Uterus (tissue), 4 donors: ENCODE measurements at places on chromosomes 3 and 15. TPM values are rescaled to one million over a fixed set of nuclear protein-coding genes. Genes with fewer than 3 reads are reported as not detected.

DNA sequence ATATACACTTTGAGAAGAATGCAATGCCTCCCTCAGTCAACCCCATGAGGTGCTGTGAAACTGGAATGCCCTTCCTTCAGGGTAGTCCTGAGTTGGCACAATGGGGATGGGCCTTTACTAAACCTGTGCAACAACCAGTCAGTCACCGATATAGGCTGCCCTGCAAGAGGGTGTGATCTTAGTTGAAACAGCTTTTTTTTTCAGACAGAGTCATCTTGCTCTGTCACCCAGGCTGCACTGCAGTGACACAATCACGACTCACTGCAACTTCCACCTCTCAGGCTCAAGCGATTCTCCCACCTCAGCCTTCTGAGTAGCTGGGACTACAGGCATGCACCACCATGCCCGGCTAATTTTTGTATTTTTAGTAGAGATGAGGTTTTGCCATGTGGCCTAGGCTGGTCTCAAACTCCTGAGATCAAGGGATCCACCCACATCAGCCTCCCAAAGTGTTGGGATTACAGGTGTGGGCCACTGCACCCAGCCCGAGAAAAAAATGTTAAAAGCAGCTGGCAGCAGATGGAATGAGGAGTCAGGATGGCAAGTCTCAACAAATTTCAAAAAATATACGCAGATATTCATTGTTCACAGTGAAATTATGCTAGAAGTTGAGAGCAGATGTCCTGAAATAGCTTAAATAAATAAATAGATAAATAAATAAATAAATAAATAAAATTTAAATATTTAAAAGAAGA lies 31.8 kb downstream of the MYO5A start:
- no peaks in the 10 kb centered on the region for H3K27me3 ChIP-seq
- no peaks in the 10 kb centered on the region for H3K36me3 ChIP-seq
- H3K27ac ChIP-seq = no peak overlapping the region
- no peak for DNase-seq

The ACKR4 gene
- 2.0 TPM for total RNA-seq

The PLA2G4D gene
- total RNA-seq = not detected

The ZNF620 gene
- 12.4 TPM for total RNA-seq

GRCh38 chr3:170852324-170852723 lies 17.7 kb downstream of the RPL22L1 start:
- H3K4me3 ChIP-seq = no peak overlapping the region
- H3K27me3 ChIP-seq = no peaks in the 10 kb centered on the region
- no peaks in the 10 kb centered on the region for H3K4me1 ChIP-seq
- no peak overlapping the region for H3K27ac ChIP-seq

- no peaks in the 10 kb centered on the region for H3K4me1 ChIP-seq
- DNase-seq = no peak
- H3K4me3 ChIP-seq = no peak overlapping the region
- H3K36me3 ChIP-seq = no peaks in the 10 kb centered on the region
- H3K27me3 ChIP-seq = no peaks in the 10 kb centered on the region
Measured at GRCh38 chr3:115937054-115937453, 313.7 kb downstream of the GAP43 start.

The C3orf49 gene
- total RNA-seq = not detected

GRCh38 chr15:84914909-84915605 lies 30.6 kb downstream of the SLC28A1 start:
- H3K4me1 ChIP-seq = peaks cover 8% of the 10 kb centered on the region
- H3K36me3 ChIP-seq = no peaks in the 10 kb centered on the region
- no peaks in the 10 kb centered on the region for H3K27me3 ChIP-seq
- H3K4me3 ChIP-seq = no peak overlapping the region

DNA sequence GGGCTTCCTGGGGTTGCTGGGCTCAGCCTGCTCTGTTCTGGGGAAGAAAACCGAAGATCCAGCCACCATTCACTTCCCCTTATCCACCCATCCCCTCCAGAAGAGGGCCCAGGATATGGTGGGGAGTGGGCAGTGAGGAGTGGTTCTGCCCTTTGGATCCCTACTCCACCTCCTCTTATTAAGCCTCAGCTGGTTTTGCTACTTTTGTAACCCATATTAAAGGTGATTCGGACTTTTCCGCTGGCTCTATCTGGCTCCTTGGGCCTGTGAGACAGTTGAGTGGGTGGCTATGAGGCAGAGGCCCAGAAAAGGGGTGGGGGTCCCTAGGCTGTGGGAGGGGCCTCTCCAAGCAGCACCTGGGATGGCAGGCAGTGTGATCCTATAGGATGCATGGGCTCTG lies 33.8 kb downstream of the NBEAL2 start:
- H3K27me3 ChIP-seq = no peaks in the 10 kb centered on the region
- H3K4me1 ChIP-seq = no peaks in the 10 kb centered on the region
- H3K36me3 ChIP-seq = no peaks in the 10 kb centered on the region
- H3K4me3 ChIP-seq = no peak overlapping the region
- H3K27ac ChIP-seq = no peak overlapping the region
- no peak for DNase-seq

DNA sequence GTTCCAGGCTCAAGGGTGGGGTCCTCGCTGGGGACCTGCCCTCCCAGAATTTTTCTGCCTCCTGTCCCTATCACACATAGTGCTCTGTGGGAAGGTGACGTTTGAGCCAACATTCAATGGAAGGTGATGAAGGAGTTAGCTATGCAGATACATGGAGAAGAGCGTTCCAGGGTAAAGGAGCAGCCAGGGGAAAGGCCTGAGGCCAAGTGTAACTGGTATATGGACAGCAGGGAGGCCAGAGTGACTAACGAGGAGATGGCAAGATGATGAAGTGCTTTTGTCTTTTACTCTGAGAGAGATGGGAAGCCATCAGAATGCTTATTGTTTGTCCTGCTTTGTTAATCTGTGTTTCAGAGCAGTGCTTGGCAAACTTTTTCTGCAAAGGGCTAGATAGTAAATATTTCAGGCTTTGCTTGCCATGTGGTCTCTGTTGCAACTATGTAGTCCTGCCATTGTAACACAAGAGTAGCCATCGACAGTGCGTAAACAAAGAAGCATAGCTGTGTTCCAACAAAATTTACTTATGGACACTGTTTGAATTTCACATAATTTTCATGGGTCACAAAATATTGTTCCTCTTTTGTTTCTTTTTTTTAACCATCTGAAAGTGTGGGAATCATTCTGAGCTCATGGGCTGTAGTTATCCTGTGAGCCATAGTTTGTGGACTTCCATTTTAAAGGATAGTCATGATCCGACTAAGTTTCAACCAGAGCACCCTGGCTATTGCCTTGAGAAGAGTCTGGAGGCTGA lies 25.8 kb upstream of the PIAS1 start:
- H3K27ac ChIP-seq = no peak overlapping the region
- no peaks in the 10 kb centered on the region for H3K36me3 ChIP-seq

DNA sequence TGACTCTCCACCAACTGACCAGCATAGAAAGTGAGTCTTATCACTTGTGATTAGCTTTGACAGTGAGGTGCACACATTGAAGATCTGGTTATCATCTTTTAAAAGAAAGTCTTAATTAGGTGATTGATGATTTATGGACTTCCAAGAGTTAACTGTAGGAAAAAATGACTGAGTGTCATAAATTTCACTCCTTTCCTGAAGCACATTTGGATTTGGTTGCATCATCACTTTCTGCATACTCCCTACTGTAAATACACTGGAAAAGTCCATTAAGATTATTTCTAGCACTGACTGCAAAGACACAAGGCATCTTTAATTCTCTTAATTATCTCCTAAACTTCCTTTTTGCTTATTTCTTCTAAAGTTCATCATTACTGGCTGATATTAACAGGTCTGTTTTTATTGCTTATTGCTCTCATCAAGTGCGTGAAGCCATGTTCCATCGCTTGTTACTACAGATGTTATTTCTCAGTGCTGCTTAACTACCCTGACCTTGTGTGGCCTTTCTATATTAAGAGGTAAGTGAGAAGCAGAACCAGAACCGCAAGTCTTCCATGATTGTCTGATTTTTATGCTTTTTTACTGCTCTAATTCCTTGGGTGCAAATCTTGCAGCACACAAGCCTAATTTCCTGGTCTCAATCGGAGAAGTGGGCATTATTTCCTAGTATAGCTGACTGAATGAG lies 153.2 kb downstream of the MEIS2 start:
- H3K4me1 ChIP-seq = no peaks in the 10 kb centered on the region
- H3K27ac ChIP-seq = no peak overlapping the region
- no peak for DNase-seq
- H3K27me3 ChIP-seq = no peaks in the 10 kb centered on the region
- no peak overlapping the region for H3K4me3 ChIP-seq

The NECTIN3 gene
- total RNA-seq = 55.3 TPM

The GPR160 gene
- total RNA-seq = not detected

- H3K4me1 ChIP-seq = peaks cover 13% of the 10 kb centered on the region
- H3K4me3 ChIP-seq = no peak overlapping the region
- peak overlapping the region; percentile 17 for H3K27ac ChIP-seq
- DNase-seq = peak; percentile 9
- no peaks in the 10 kb centered on the region for H3K27me3 ChIP-seq
Measured at GRCh38 chr3:194274424-194275085, 76.6 kb downstream of the CPN2 start.

DNA sequence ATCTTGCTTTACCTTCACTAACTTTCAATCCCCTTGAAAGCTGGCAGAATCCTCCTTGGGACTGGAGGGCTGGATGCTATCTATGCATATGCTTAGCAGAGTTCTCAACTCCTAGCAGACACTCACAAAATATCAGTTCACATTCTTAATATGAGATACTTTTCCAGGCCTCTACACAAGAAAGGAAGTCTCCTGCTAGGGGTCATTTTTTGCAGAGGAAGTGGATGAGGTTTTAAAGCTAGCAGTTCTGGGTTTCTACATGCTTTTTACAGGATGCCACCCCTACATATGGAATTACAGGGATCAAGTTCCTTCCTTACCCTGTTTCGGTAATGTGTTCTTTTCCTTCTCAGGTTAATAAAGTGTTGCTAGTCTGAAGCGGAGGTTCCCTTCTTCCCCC lies 206.3 kb upstream of the TP63 start:
- H3K36me3 ChIP-seq = no peaks in the 10 kb centered on the region
- no peak overlapping the region for H3K4me3 ChIP-seq
- DNase-seq = no peak
- no peaks in the 10 kb centered on the region for H3K4me1 ChIP-seq

The KCNMB3 gene
- total RNA-seq = 4.8 TPM

The CLDN18 gene
- not detected for total RNA-seq

DNA sequence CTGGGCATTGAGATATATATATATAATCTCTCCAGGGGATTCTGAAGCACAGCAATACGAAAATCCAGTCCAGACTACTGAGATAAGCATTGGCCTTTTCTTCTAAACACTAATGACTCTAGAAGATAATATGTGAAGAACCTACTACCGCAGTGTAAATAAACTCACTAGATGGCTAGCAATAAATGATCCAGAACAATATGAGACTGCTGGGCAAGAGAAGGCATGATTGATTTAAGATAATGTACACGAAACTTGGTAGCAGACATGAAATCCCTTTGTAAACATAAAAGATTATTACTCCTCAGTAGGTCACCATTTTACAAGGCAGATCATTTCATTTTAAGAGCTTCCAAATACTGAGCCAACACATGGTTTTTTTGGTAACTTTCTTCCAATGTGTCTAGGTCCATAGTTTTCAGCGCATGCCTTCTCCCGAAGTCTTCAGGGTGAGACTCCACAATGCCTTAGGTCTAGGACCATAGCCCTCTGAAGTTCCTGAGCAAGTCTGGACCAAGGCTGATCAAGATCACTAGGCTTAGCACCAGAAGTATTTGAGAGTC lies 193.2 kb downstream of the LRRN1 start:
- H3K27ac ChIP-seq = no peak overlapping the region
- H3K27me3 ChIP-seq = no peaks in the 10 kb centered on the region
- no peaks in the 10 kb centered on the region for H3K4me1 ChIP-seq
- H3K4me3 ChIP-seq = no peak overlapping the region
- no peak for DNase-seq
- no peaks in the 10 kb centered on the region for H3K36me3 ChIP-seq

- no peak overlapping the region for H3K4me3 ChIP-seq
- H3K27me3 ChIP-seq = no peaks in the 10 kb centered on the region
- no peaks in the 10 kb centered on the region for H3K36me3 ChIP-seq
- no peak for DNase-seq
- H3K4me1 ChIP-seq = no peaks in the 10 kb centered on the region
Measured at GRCh38 chr3:80052271-80052670, 284.5 kb upstream of the ROBO1 start.

- no peaks in the 10 kb centered on the region for H3K4me1 ChIP-seq
- H3K27ac ChIP-seq = no peak overlapping the region
- DNase-seq = no peak
Measured at GRCh38 chr3:188518835-188519452, 365.0 kb downstream of the LPP start.

- H3K4me1 ChIP-seq = peaks cover 6% of the 10 kb centered on the region
- DNase-seq = no peak
- H3K27ac ChIP-seq = peak overlapping the region; percentile 56
- H3K4me3 ChIP-seq = no peak overlapping the region
- no peaks in the 10 kb centered on the region for H3K36me3 ChIP-seq
Measured at GRCh38 chr3:23612296-23612891, 193.4 kb upstream of the UBE2E1 start.

- no peaks in the 10 kb centered on the region for H3K36me3 ChIP-seq
- no peak for DNase-seq
- no peak overlapping the region for H3K4me3 ChIP-seq
- H3K27ac ChIP-seq = no peak overlapping the region
- no peaks in the 10 kb centered on the region for H3K4me1 ChIP-seq
Measured at GRCh38 chr15:100867433-100867832, 12.2 kb upstream of the ALDH1A3 start.

The CYP8B1 gene
- total RNA-seq = not detected

DNA sequence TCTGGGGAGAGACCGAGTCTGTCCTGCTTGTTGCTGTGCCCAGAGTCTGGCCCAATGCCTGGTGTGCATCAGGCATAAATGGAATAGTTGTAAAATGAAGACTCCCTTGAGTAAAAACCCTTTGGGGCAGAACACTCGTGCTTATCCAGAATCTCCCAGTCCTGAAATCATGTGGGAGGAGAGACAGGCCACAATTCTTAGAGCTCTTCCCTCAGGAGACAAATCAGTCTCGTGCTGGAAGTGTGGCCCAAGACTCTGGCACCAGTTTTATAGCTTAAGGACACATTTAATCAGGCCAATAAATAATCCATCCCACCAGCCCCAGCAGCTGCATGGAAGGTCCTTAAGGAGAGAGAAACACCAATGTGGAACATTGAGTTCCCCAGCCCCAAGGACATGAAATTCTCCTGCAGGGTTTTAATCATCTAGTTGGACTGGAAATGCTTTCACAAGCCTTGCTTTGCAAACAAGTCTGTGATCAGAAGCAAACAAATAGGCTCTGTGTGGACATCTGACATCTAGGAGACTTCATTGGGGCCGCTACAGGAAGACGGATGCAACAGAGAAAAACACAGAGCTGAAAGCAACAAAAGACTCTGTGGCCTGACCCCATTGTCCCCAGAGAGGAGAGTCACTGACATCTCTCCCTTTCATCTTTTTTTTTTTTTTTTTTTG lies 70.4 kb downstream of the LSM3 start:
- H3K27me3 ChIP-seq = no peaks in the 10 kb centered on the region
- H3K4me3 ChIP-seq = no peak overlapping the region
- H3K4me1 ChIP-seq = no peaks in the 10 kb centered on the region
- H3K36me3 ChIP-seq = no peaks in the 10 kb centered on the region
- peak; percentile 42 for DNase-seq

The ATP13A4 gene
- total RNA-seq = 5.9 TPM
